Activated naive CD4-positive, alpha-beta T cell (primary cell): ENCODE measurements at places on chromosomes 11 and 22.

DNA sequence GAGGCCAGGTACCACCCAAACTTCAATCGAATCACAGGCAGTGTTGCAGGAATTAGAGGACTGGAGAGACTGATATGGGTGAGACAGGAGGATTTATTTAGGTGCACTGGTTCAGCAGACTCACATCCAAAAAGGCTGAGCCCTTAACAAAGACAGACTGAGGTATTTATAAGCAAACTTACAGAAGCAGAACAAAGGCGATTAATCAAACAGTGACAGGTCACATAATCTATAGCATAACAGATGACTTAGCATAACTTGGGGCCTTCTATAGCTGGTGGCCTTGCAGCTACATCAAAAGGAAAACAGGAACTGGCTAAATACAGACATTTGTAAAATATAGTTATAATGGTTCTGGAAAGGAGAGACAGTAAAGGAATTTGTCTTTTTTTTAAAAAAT, 2.1 kb downstream of the APOBEC3B start:
- no peak for DNase-seq

- no peak for DNase-seq
Observed at GRCh38 chr11:44530413-44531115, 34.9 kb upstream of the CD82 start.

DNA sequence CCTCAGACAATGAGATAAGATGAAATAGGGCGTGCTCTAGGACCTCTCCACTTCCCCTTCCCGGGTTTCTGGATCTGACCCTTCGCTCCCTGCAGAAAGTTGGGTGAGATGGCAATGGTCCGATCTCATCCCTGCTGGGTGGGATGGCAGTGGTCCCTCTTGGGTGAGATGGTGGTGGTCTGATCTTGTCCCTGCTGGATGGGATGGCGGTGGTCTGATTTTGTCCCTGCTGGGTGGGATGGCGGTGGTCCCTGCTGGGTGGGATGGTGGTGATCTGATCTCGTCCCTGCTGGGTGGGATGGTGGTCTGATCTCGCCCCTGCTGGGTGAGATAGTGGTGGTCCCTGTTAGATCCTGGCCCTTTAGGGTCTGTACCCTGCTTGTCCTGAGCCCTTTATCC, 21.3 kb downstream of the ST14 start:
- no peak for DNase-seq

- DNase-seq = no peak
Observed at GRCh38 chr22:40368016-40368415, 2.4 kb upstream of the SGSM3 start.

DNA sequence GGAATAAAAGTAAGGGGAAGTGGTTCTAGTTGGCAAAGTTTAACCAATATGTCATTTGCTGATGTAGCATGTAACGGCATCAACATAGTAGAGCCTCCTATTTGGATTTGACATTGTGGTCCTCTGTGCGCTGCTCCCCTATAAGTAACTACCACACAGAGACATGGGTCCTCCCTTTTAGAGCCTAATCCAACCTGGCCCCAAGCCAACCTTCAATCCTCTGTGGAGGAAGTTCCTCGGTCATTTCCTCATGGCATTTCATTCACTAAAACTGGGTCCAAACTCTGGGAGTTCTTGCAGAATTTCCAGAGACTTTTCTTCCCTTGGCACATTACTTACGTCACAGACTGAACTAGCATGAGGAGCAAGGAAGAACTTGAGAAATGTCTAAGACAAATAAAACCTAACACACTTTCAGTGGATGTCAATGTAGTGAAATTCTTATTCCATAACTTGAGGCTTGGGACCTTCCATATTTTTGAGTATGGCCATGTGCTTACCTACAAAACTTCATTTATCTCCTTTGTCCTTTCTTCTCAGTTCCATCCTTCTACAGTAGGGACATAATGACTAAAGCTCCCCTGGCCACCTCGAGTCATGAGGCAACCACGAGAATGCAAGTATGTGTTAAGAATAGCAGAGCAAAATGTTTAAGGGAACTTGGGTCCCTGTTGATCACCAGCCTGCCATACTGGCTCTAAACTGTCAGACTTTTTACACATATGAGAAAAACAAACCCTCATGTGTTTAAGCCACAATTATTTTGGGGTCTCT, 34.7 kb downstream of the MMP20 start:
- no peak for DNase-seq

- no peak for DNase-seq
Observed at GRCh38 chr11:64856382-64857227, 12.2 kb upstream of the CDC42BPG start.

GRCh38 chr11:3160252-3161031, 4.7 kb downstream of the OSBPL5 start:
- DNase-seq = no peak

DNA sequence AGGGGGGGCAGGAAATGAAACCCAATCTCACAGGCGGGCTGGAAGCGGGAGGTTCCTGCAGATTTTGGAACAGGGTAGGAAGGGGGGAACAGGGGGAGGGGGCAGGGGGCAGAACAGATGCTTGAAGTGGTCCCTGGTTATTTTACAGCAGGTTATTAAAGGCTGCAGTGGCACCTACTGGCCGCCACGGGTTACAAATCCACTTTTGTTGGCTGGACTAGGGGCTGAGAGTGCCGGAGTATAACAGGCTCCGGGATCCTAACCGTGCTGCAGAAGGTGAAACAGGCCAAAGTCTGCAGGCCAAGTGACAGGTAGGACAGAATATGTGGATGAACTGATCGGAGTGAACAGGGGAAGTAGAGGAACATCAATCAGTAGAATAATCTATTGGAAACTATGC, 2.5 kb downstream of the ROBO3 start:
- no peak for DNase-seq

GRCh38 chr22:21446128-21446826, 20.9 kb upstream of the TMEM191C start:
- no peak for DNase-seq

- DNase-seq = no peak
Observed at GRCh38 chr11:64092111-64092760, 56.5 kb downstream of the FLRT1 start.

DNA sequence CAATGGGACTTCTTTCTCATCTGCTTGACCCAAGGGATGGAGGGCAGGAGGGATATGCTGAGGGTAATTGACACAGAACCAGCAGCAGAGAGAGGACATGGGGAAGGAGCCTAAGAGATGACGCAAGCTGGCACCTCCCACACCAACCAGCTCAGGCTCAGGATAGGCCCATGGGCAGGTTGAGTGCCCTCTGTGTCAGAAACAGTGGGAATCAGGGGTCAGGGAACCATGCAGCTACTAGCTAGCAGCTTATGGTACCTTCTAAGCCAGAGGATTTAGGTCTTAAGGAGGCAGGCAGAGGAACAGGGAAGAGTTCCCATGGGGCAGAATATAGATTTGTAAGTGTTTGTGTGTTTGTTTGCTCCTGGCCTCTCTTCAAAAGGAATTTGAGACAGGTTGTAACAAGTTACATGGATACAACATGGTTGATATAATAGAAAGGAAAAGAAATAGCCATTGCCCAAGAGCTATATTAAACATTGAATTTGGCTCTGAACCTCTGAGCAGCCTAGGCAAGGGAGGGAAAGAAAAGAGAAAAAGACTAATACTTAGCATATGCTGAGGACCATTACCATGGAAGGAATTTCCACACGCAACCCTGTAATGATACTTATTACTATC, 39.9 kb upstream of the NAV2 start:
- no peak for DNase-seq

DNA sequence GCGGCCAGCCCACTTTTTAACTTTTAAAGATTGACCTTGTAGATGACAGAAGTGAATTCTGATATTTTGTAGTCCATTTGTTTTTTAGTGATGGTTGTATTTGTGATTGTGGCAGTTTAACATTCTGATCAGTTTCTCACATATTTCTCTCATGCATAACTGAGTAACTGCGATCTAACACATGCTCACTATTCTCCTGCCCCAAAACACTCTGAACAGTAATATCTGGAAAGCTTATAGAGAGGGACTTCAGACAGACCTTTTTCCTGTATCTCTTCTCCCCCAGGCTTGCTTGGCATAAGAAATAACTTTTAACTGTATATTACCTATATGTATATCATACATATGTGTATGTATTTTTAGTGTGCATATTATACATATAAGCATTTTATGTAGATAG, 37.3 kb upstream of the MYO18B start:
- no peak for DNase-seq

DNA sequence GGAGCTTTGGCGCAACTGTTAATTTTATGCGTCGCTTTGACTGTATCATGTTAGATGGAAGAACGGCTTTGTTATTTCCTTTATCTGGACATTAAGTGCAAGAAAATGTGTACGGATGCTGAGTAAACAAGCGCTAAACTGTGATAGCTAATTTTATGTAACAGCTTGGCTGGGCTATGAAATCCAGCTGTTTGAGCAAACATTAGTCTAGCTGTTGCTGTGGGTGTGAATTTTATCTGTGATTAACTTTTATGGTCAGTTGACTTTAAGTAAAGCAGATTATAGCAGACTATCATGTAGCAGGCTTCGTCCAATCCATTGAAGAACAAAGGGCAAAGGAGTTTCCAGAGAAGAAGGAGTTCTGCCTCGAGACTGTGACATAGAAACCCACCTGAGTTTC, 14.0 kb downstream of the OR8A1 start:
- DNase-seq = no peak

GRCh38 chr11:61580271-61580888, 496 bp downstream of the SYT7 start:
- no peak for DNase-seq

DNA sequence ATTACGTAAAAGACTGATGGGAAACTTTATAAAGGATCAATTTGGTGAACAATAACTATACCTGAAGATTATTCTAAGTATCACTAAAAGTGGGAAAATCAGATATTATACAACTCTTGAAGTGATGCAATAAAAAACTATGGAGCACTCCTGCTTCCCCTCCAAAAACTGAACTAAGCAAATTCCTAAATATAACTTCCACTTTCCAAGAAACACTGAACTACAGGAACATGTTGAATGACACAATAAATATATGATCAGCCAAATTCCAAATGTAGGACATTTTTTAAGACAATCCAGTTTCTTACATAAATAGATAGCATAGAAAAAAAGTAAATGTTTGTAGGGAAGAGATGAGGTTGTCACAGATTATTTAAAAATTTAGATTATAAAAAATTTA, 102.1 kb upstream of the APOA1 start:
- no peak for DNase-seq

DNA sequence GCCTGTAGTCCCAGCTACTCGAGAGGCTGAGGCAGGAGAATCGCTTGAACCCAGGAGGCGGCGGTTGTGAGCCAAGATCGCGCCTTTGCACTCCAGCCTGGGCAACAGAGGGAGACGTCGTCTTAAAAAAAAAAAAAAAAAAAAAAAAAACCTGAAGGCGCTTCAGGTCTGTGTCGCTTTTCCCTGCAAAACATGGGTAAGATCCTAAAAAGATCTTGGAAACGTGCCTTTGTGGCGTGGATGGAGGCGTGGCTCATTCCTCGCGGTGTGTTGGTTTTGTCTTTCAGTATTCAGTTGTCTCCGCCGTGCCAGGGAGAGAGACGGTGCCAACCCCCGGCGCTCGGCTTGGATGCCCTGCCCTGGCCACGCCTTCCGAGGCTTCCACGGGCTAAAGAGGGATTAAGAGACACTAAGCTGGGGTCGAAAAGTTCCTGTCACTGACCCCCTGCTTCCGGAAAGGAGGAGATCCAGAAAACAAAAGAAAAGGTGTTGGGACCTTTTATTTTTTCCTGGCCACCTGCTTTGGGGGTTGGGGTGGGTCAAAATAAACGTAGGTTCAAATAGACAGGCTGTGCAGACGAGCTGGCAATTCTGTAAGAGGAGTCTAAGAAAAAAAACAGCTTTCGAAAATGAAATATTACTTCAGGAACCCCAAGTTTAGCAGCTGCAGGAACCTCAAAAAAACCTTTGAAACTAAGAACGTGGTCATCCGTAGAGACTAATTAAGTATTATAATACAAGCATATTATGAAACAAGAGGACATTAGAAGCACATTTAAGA, 1.1 kb upstream of the SLC35F2 start:
- no peak for DNase-seq

DNA sequence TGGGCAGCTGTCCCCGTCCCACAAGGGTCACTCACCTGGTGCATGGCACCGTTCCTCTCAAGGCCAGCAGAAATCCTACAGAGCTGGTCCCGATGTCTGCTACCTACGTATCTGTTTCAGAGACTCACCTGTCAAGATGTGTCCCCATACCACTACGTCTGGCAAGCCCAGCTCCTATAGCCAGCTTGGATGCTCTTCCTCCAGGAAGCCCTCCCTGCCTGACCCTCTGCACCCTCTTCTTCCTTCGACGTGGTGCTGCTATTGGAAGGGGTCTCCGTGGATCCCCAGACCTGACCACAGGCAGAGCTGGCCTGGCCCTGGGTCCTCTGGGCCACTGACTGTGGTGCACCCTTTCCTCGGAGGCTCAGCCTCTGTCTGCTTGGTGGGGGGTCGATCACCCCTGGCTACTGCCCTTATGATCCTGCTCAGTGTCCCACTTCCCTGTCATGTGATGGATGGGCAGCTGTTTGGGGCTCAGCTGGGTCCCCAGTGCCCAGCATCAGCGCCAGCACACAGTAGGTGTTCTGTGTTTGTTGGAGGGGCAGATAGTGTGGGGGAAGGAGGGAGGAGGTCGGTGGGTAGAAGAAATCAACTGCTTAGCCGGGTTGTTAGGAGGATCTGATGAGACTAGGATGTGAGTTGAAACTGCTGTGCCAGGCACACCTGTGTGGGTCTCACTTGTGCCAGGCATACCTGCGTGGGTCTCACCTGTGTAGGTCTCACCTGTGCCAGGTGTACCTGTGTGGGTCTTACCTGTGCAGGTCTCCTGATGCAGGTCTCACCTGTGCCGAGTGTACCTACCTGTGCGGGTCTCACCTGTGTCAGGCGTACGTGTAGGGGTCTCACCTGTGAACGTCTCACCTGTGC, 21.7 kb upstream of the ARHGAP8 start:
- no peak for DNase-seq

GRCh38 chr22:20093418-20094196, 13.6 kb downstream of the DGCR8 start:
- DNase-seq = no peak

DNA sequence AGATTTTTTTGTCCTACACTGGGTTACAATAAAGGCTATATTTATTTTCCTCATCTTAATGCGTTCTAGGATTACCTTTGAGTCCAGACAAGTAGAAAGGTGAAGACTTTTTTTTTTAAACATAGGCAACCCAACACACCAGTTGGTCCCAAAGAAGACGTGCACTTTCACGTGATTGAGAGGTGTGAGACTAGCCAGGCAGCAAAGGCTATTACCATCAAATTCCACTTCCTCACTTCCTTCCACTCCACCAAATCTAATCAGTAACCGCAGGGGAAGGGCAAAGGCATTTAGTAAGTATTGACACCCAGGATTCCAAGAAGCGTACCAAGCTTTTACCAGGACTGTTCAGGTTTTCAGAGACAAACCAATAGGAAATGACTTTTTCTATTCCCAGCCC, 109.3 kb downstream of the APIP start:
- DNase-seq = no peak
